ENCODE measurements at places on chromosomes 13 and 19. TPM values are rescaled to one million over a fixed set of nuclear protein-coding genes. Genes with fewer than 3 reads are reported as not detected.
A peak's percentile ranks its signal among the peaks of the same experiment; 100 is the strongest.

ZNF253 gene
- polyA plus RNA-seq, result 8.1 TPM

BCAM gene
- polyA plus RNA-seq, result not detected

NAXD gene
- 25.3 TPM for polyA plus RNA-seq

MBD3L3 gene
- not detected for polyA plus RNA-seq

FBN3 gene
- polyA plus RNA-seq, result not detected

EDNRB gene
- polyA plus RNA-seq, result not detected

CGB2 gene
- polyA plus RNA-seq, result not detected

PRX gene
- 0.22 TPM for polyA plus RNA-seq

GRCh38 chr19:33086955-33087354, 6.0 kb downstream of the GPATCH1 start:
- DNase-seq, result no peak

GRCh38 chr13:41502673-41503072, 45.3 kb downstream of the RGCC start:
- DNase-seq, result no peak

DNA sequence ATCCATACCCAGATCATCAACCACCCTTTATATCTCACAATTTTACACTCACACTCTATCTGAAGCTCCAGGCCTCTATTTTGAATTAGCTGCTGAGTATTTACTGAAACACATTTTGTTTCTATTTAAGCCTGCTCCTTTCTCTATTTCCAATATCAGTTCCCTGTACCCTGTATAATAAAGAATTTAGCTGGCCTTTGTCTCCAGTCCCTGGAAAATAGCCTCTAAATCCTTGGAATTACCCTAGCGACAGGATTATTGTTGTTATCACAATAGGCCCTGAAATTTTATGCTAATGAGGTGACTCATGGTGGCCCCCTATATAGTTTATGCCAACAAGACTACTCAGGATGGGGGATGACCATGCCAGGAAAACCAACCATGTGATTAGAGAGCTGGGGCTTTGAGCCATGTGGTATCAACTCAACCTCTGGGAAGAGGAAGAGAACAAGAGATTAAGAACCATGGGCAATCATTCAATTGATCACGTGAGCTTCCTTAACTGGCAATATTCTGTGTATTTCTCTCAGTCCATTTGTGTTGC, 72.7 kb downstream of the KATNAL1 start:
- no peak for DNase-seq

- no peak for DNase-seq
Measured at GRCh38 chr13:99572131-99572530, 70.9 kb downstream of the TM9SF2 start.

- no peak for DNase-seq
Measured at GRCh38 chr13:95523598-95523997, 28.9 kb upstream of the CLDN10 start.

DNA sequence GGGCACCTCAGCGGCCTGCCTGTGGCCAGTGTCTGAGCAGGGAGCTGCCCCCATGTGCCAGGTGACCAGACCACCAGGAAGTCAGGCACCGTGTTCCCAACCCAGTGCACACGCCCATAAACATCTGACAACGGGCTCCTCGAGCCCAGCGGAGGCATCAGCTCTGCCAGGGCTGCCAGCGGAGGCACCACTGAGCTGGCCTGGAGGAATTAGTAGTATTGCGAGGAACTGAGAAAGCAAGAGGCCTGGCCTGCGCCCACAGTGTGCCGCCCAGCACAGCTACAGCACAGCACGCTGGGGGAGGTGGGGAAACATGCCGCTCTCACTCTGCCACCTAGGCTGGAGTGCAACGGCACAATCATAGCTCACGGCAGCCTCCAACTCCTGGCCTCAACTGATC, 44.6 kb downstream of the ANKRD27 start:
- DNase-seq, result no peak

- DNase-seq, result peak; percentile 69
Measured at GRCh38 chr13:40116008-40116407, 460.5 kb downstream of the COG6 start.

- no peak for DNase-seq
Measured at GRCh38 chr19:55471266-55471665, 5.2 kb upstream of the ZNF628 start.

GRCh38 chr13:109152311-109152820, 523.0 kb downstream of the MYO16 start:
- DNase-seq, result no peak

DNA sequence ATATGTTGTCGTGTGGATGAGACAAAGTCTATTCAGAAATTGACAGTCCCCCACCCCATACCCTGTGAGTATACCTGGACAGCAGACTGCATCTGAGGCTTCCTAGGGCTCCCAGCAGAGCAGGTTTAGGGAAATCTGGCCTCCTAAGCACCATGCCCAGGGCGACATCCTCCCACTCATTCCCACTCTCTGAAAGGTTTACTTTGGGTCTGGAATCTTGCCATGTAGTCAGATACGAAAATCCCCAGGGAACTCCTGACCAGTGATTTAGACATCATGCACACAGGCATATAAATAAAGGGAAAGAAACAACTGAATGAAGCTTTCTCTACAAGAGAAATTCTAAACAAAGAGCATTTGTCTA, 717 bp upstream of the NALCN start:
- no peak for DNase-seq

DNA sequence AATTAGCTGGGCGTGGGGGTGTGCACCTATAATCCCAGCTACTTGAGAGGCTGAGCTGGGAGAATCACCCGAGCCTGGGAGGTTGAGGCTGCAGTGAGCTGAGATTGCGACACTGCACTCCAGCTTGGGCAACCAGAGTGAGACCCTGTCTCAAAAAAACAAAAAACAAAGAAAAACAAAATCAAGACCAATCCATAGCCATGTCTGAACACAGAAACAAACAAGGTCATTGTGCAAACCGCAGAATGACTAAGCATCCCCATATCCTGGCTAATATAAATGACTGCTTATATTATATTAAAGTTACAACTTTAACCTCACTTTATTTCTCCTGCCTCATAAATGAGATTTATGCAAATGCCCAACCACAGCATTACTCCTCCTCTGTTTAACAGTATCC, 2.3 kb upstream of the LYPD3 start:
- peak; percentile 20 for DNase-seq

DNA sequence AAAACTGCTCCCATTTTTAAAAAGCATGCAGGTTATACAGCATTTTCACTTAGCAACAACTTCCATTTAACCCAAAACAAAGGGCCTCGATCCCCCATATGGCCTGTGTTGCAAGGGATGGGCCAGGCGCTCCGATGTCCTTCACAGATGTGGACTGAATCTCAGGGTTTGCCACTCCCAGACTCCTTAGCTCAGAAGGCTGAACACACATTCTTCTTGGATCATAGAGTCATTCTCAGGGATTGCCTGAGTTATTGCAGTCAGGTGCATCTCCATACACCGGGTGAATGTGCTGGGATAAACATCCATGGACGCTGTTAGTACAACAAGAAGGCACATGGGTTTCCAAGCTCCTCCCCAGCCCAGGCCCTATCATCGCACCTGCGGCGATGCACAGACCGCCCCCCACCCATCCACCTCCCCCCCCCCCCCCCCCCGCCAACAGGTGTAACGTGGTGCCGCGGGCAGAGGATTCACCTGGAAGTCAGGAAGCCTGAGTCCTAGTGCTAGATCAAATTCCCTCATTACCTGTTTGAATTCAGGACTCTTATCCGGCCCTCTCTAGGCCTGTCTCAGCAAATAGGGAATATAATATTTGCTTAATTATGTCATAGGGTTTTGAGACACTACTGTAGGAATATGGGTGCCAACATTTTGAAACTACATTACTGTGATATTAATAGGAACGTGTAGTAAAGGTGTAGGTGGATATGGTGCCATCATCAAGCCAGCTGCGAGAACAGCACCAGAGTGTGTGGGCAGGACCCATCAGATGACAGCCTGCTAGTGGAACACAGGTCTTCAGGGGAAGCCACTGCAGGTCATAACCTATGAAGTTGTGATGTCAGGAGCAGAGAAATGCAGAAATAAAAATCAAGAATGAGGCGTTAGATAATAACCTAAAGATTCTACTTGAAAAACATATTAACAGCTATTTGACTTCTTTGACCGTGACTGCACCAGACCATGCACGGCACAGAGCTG, 110.9 kb downstream of the SACS start:
- no peak for DNase-seq

GRCh38 chr19:44741841-44742329, 6.6 kb upstream of the BCL3 start:
- no peak for DNase-seq

GRCh38 chr13:48242677-48243076, 9.7 kb downstream of the ITM2B start:
- no peak for DNase-seq

DNA sequence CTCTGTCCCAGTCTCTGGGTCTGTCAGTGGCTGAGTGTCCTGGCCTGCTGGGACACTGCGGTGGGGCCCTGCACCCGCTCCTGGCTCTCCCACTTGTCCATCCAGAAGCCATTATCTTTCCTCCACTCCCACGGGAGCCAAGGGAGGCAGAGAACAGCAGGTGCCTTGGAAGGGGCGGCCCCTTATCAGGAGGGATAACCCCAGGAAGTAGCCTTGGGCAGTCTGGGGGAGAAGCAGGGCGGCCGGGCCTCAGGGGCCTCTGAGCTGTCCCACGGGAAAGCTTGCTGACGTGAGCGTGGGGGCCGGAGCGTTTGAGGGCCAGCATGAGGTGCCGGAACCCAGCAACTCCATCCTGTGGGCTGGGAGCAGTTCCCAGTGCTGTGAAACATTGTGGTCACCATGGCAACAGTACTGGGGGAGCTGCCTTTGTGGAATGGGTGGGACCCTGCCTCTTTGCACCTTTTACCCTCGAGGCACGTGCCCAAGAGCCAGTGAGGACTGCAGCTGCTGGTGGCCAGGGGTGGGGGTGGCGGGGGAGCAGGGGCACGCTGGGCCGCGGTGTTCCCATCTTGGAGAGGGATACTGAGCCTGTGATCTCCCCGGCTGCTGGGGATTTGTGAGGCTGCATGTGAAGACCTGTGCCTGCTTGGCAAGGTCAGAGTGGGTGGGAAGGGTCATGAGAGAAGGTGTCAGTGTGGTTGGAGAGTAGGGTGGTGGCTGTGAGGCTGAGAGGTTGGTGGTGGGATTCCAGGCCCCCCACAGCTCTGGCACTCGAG, 20.9 kb downstream of the KLHL26 start:
- DNase-seq, result no peak
